ENCODE measurements at places on chromosomes 5 and 9.

GRCh38 chr5:128483738-128484137 lies 54.3 kb downstream of the FBN2 start:
- no peak for DNase-seq

- DNase-seq: no peak
These were observed 121.5 kb downstream of the HMHB1 start for GRCh38 chr5:143933451-143933850.

- DNase-seq: no peak
These were observed 42.8 kb upstream of the GABRP start for GRCh38 chr5:170740551-170741205.

DNA sequence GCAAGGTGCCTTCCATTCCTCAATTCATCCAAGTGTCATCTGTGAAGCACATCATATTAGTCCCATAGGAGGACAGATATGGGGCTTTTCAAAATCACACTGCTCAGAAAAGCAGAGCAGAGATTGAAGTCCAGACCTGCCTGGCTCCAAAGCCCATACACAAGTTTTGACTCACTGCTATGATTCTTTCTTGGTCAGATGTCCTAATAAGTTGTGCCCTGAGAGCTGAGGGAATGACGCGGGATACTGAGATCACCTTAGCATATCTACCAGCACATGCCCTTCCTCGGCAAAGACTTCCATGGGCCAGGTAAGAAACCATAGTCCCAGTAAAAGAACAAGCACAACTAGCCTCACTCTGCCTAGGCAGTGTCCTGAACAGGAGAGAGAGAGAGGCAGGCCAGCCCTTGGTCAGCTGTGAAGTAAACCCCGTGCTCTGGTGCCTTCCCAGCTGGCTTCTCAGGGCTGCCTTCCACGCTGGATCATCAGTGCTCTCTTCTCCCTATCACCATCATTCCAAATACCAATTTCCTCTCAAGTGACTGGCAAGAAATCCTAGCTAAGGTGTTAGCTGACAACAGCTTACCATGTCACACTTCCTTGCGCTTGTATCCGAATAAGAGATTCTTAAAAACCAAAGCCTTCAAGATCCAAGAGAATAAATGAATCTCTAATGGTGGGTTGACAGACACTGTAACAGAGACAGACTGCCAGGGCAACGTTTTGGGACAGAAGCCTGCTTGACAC lies 73.2 kb downstream of the SIL1 start:
- no peak for DNase-seq

GRCh38 chr9:137452006-137452760 lies 7.0 kb downstream of the NSMF start:
- no peak for DNase-seq
